ENCODE measurements at places on chromosomes 5 and 9.

DNA sequence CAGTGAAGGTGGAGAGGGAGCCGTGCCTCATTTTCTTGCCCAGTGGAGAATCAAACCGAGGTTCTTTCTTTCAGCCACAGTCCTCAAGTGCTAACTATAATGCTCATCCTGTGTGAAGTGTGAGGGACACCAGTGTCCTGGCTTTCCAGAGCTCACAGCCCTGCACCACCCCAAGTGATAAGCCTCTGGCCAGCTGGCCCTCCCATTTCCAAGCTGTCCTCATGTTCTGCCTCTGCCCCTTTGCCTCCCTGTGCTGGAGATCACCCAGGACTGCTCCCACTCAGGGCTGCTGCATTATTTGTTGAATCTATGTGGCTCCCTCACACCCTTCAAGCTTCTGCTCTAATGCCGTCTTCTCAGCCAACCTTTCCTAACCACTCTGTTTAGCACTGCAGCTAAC is 224.5 kb upstream of the TUT7 start:
- no peak for DNase-seq

DNA sequence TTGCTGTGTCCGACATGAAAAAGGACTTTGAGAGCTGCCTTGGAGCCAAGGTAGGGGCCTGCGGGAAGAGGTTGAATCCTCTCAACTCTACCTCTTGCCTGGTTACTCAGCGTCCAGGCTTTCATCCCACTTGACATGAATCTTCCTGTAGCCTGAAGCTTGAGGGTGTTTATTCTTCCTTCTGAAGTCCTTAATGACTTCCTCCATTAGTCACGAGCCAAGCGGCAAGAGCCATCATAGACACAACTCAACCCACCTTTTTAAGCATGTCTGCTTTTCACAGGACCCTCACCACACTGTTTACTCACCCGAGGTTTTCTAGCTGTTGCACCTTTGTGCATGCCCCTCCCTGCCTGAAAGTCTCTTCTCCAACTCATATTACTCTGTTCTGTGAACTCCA is 40.2 kb downstream of the ACO1 start:
- DNase-seq: no peak

- DNase-seq: no peak
Observed at GRCh38 chr5:154055201-154055600, 16.4 kb downstream of the MFAP3 start.

GRCh38 chr9:37984672-37985611 is 81.0 kb upstream of the SLC25A51 start:
- no peak for DNase-seq

GRCh38 chr5:58475404-58475803 is 15.5 kb upstream of the PLK2 start:
- DNase-seq: no peak

DNA sequence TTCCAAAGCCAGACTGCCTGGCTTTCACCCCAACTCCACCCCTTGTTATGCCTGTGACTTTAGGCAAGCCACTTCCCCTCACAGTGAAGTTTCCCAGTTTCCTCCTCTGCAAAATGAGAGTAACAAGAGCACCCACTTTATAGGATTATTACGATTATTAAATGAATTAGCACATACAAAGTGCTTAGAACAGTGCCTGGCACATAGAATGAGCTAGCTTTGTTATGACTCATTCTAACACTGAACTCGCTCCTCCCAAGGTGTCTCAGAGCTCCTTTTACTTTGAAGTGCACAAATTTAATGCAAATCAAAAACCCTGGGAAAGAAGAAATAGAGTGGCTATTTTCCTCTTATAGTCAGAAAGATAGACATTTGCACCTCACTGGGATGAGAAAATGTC is 34.3 kb downstream of the DNAH5 start:
- DNase-seq: no peak

DNA sequence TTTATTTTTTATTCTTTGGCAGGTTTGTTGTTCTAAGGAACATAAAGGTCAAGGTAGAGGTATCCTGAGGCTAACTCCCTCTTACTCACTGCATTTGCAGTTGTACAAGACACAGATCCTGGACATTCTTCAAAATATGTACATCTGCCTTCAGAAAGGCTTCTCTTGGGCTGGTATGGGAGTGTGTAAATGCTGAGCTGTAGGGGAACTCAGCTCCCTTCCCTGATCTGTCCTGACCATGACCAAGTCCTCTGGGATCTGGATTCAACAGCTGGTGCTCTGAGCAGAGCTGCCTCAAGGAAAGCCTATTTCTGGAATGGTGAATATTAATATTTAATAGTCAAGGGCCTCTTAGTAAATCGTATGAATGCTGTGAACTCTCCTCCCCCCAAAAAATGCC is 117.4 kb downstream of the PRKACG start:
- no peak for DNase-seq

DNA sequence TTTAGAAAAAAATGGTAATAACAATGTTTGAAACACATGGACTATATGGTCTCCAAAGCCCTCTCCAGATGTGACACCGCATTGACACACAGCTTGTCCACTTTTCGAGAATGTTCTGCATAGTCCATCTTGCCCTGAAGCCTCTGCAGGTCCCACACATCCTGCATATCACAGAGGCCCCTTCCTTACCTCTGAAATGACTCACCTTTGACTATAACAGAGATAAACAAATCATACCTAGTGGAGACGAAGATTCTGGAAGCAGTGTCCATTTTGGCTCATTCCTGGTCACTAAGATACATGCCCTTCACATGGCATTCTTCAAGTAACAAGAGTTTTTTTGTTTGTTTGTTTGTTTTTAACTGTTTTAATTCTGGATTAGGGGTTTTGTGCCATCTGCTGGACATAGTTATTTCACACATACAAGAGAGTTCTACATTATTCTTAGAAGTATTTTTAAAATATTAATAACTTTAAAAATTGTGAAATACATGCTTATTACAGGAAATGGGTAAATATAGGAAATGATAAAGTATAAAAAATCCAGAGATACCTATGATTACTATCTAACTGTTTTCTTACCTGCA is 5.1 kb downstream of the ARL14EPL start:
- DNase-seq: no peak

- no peak for DNase-seq
Observed at GRCh38 chr5:165617491-165617890, 2112.1 kb downstream of the MAT2B start.

- no peak for DNase-seq
Observed at GRCh38 chr5:14399054-14399692, 182.4 kb upstream of the OTULINL start.

GRCh38 chr9:72132052-72132451 is 17.2 kb upstream of the GDA start:
- no peak for DNase-seq

GRCh38 chr9:105205787-105206495 is 38.5 kb upstream of the SLC44A1 start:
- no peak for DNase-seq

DNA sequence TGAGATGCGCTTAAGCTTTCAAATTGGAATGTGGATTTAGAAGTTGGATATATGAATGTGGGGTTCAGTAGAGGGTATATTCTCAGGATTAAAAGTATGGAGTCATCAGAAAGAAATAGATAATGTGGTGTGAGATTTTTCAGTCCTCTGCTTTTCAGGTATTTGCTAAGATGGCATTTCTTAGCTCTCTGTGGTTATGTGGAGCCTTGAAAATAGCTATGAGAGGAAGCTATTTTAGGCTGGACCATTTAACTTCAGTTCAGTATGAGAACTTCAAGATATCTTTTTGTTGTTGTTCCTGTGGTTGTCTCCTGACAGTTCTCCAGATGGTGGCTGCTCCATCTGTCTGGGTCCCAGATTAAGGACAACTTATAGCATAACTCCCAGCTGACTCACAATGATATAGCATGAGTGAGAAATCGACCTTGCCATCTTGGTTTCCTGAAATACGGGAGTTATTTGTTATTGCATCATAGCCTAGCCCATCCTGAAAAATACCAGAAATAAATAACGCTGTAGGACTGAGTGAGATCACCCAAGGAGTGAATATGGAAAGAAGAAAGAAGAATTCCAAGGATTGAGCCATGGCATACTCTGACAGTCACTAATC is 461.5 kb downstream of the ANXA1 start:
- DNase-seq: no peak

DNA sequence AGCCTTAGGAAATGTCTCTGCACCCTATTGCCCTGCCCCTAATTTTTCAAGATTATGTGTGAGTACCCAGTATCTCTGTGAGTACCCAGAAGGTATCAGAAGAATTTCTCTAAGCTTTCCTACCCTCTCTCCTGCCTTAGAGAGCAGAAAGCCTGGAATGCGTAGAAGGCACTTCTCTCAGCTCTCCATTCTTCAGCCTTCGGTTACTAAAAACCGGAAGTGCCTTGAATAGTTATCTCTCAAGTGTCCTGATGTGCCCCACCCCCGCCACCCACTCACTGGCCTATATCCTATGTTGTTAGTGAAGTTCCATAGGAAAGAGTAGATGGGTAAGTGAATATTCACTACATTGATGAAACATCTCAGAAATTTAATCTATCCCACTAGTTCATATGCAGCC is 210.7 kb upstream of the CDH10 start:
- DNase-seq: no peak

- DNase-seq: no peak
Observed at GRCh38 chr9:22622815-22623214, 176.2 kb downstream of the DMRTA1 start.

GRCh38 chr5:154487541-154487940 is 9.5 kb upstream of the HAND1 start:
- peak; percentile 63 for DNase-seq

DNA sequence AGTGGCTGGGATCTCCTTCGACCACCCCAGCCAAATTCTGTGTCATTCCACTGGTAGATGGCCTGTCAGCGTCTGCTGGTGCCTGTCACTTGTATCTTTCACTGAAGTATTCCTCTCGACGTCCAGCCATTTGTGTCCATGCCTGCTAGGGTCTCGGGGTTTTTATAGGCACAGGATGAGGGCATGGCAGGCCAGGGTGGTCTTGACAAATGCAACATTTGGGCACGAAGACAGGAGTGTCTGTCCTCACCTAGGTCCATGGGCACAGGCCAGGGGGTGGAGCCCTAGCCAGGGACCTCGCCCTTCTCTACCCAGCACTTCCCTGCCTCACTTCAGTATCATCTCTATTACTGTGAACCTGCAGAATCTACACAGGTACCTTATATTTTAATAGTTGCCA is 2223.9 kb upstream of the ACO1 start:
- DNase-seq: no peak

DNA sequence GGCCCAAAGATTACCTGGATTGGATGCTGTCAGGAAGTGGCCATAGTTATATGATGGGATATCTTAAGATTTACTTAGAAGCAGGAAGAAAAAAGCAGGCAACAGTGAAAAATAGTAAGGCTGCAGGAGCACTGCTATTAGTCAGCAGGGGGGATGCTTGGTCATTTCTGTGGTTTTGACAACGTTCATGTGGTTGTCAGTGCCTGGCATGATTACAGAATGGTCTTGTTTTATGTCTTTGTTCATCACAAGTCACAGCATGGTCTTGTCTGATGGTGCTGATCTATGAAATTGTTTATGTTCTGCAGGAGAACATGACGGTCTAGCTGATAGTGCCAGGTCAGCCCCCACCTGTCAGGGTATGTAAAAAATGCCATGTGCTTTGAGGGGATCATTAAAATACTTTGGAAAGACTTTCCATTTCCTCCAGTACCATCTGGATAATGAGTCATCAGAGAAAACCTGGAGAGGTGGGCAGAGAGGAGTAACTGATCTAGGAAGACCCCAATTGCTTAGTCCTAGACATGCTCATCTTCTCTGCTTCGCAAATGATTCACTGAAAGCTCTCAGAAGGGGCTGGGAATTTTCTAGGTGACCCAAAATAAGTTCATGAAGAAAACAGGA is 48.5 kb downstream of the PLGRKT start:
- no peak for DNase-seq

GRCh38 chr9:116172216-116172615 is 18.6 kb downstream of the PAPPA start:
- DNase-seq: no peak

GRCh38 chr5:139904816-139905661 is 109.4 kb downstream of the PSD2 start:
- no peak for DNase-seq

- no peak for DNase-seq
Observed at GRCh38 chr5:89276566-89277305, 393.8 kb upstream of the MEF2C start.

GRCh38 chr9:78074385-78075291 is 43.0 kb upstream of the GNAQ start:
- DNase-seq: no peak

GRCh38 chr5:74394528-74394915 is 246.0 kb downstream of the ENC1 start:
- DNase-seq: no peak

DNA sequence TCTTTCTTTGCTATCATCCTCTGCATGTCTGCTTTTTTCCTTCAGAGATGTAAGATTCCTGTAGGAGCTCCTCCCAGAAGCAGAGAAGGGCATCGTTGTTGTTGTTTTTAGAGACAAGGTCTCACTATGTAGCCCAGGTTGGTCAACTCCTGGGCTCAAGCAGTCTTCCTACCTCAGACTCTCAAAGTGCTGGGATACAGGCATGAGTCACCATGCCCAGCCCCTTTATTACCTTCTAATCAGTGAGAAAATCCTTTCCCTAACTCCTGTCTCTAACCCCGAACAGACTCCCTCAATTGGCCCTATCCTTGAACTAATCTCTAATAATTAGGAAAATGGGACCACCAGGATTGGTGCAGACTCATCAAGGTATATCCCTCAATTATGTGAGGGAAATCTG is 64.4 kb downstream of the GALNT10 start:
- no peak for DNase-seq

GRCh38 chr5:2465383-2465782 is 286.1 kb downstream of the IRX2 start:
- DNase-seq: no peak

DNA sequence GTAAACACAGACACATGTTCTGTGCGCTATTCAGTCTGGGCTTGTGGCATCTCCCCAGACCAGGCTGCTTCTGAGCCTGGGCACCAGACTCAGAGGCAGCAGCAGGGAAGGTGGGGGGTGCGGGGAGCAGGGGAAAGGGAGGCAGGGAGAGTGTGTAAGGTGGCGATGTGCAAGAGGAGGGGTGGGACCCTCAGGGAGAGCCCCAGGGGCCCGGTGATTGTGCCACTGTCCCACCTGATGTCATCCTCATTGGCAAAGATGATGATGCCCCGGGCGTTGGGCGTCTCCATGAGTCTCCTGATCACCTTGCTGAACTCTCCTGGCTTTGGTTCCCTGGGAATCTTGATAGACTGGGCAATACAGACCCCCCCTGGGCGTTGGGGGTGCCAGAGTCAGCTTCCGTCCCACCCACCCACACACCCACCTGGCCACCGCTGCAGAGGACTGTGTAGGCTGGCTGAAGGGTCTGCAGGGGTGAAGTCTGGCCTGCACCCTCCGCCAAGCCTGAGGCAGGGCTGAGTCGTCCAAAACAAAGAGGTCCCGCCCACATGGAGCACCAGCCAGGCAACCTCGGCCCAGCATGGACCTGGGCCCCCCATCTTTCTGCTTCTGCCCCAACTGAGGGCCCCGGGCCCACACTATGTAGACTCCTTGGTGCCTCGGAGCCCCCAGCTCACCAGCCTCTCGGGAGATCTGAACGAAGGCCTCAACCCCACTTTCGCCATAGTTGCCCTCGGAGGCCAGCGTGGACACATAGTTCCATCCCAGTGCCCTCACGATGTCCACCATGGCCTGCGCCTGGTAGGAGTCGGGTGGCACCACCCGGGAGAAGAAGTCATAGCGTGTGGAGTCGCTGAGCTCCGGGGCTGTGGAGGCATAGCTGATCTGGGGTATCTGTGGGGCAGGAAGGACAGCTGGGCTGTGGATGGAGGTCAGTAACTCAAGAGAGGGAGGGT is 3.7 kb downstream of the GRM6 start:
- DNase-seq: no peak

GRCh38 chr9:97675655-97676054 is 21.5 kb downstream of the XPA start:
- DNase-seq: no peak

- DNase-seq: no peak
Observed at GRCh38 chr5:139120521-139120920, 77.6 kb downstream of the SIL1 start.

All from activated CD8-positive, alpha-beta memory T cell treated with anti-CD3 and anti-CD28 coated beads for 24 hours (primary cell).